Stimulated activated CD4-positive, alpha-beta T cell treated with anti-CD3 and anti-CD28 coated beads, Interleukin-12 subunit alpha, Interleukin-12 subunit beta, amount 100 ng/mL, for 48 hours (primary cell): ENCODE measurements at places on chromosomes 7 and 10.

GRCh38 chr10:29921071-29921446 lies 138.3 kb downstream of the JCAD start:
- no peak for DNase-seq

DNA sequence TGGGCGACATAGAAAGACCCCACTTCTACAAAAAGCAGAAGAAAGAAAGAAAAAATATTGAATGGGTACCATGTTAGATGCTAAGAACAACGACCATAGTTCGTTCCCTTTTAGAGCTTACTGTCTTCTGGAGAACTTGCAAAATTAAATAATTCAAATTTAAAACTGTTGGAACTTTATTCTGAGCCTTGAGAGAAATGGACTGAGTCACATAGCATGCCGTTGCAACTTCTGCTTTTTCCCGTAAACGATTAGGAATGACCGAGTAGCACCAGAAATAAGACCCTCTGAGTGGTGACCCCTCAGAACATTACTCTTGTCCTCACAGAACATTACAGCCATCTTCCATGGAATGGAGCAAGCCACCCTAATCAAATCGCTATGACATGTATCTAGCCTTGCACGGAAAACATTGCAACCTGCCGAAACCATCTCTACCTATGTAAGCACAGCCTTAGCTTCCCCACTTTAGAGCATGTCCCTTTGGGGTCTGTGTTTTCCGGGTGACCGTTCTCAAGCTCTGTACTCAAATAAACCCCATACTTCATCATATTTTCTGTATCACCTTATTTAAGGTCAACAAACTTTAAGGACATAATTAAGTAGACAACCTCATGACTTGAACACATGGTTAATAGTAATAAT lies 179.1 kb downstream of the PRKCQ start:
- DNase-seq: no peak

DNA sequence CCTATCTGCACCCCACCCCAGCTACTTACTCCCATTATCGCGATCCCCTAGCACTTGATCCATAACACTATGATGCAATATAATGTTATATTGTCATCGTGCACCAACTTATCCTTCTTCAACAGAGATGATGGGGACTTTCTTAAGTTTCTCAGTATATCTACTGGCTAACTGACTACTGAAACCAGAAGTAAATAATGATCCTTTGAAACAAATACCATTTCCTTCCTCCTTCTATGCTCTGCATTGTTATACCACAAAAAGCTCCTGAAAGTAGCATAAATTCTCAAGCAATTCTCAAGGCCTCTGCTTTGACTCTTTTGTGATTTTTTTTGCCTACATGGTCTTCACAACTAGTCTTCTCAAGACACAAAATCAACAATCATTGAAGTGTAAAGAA lies 68.9 kb downstream of the HTR7 start:
- DNase-seq: no peak

DNA sequence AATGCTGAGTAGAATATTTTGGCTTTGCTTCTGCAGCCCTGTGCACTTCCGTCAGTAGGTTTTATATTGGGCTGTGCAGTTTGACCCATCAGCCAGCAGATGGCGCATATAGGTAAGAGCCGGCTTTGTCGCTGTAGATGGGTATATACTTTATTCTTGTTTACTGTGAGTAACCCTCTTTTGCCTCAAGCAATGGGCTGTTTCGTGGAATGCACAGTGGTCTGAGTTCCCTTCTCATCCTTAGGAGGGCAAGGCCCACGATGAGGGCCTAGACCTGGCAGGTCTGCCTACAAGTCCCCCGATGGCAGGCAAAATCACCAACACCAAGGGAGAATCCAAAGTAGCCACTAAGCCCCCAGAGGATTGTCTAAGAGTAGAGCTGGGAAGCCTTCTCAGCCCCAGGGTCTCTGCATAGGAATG lies 1002.9 kb upstream of the KCND2 start:
- no peak for DNase-seq

DNA sequence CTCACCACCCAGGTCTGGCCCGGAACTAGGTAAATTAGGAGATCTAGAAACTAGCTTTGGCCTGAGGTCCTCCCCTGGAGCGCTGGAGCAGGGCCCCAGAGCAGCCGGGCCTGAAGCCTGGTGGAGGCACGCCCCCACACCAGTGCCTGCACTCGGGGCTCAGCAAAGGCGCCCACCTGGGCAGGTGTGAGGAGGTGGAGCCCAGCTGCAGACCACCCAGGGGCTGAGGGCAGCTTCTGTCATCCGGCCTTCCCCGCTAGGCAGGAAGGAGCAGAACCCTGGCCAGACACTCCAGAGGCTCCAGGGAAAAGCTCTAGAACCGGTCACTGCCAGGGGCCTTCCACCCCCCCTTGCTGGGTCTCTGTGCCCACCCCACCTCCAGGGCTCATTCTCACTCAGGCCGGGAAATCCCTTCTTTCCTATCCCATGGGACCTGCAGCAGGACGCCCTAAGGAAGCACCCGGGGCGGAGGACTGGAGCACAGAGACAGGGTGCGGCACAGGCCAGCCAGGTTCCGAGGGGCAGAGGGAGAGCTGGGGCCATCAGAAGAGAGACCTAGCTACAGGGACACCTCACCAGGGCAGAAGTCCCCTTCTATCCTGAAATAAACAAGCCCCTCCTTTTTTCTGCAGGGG lies 161.2 kb downstream of the NRF1 start:
- no peak for DNase-seq

DNA sequence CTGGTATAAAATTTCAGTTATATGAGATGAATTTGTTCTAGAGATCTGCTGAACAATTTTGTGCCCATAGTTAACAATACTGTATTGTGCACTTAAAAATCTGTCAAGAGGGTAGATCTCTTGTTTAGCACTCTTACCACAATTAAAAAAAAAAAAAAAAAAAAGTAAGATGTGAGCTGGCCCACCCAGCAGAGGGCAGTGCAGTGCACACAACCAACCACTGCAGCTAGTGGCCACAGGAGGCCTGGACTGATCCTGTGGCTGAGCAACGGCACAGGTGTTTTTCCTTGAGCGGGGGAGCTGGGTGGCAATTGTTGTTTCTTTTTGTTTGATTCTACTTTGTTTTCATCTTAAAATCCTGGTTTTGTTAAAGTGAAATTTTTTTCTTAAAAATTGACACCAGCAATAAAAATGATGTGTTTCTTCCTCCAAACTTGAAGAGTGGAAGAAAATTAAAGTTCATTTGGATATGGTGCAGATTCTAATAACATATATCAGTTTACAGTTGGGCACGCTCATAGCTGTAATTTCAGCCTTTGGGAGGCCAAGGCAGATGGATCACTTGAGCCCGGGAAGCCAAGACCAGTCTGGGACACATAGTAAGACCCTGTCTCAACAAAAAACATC lies 171.1 kb upstream of the TBX20 start:
- DNase-seq: peak; percentile 41

- DNase-seq: peak; percentile 54
Measured at GRCh38 chr7:2530071-2530987, 10.8 kb downstream of the LFNG start.

- no peak for DNase-seq
Measured at GRCh38 chr7:24403557-24403956, 119.6 kb downstream of the NPY start.

GRCh38 chr10:119933179-119933578 lies 40.6 kb downstream of the SEC23IP start:
- DNase-seq: no peak

DNA sequence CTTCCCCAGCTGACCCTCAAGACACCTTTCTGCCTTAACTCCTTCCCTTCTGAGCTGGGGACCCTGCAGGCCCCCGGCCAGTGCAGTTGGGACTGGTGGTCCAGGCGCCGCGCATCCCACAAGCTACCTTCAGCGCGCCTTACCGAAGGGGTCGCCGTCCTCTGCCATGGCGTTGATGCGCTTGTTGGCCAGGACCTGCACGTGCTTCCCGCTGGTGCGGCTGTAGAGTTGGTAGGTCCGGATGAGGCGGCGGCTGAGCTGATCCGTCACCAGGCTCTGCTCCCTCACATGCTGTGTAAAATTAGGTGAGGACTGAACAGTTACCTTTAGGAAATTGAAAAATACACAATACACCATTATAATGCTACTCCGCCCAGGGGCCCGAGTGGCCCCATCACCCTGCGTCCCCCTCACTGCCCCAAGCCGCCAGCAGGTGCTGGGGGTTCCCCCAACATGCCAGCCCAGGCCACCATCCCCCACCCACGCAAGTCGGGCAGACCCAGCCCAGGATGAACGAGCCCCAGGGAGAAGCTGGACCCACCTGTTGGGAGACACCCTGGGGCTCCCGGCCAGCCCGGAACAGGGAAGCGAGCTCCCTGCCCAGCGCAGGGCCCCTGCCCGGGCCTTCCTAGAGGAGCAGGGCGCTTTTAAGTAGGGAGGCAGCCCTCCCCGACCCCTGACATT lies 1.2 kb downstream of the FGF8 start:
- DNase-seq: no peak

- DNase-seq: peak; percentile 47
Measured at GRCh38 chr10:24617771-24618396, 105.8 kb downstream of the ARHGAP21 start.

DNA sequence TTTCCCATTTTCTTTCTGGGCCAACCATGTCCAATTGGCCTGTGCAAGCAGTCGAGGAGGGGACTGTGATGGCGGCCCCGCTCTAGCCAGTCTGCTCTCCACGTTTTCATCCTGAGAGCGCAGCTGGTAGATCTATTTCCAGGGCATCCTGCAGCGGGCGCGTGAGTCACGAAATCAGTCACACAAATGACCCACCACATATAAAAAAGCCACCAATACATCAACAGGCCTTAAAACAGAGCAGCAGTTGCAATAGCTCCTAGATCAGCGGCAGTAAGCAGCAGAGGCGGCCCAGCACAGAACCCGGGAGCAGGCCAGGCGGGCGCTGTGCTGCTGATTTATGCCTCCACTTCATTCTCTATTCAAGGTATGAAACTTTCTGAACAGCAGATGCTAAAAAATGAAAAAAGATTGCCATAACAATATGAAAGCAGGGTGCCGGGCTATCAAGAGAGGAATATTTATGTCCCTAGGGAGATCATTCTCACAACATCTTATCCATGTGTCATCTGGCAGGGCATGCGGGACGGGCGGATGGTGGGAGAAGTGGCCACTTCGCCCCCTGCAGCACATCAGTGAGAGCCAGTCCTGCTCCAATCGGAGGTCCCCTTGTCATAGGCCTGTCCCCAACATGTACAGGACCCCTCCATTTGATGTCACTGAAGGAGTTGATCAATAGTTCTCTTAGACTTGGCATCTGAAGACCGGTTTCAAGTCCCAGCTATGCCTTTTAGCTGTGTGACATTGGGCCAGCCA lies 98.0 kb upstream of the GPR26 start:
- no peak for DNase-seq

GRCh38 chr7:7829667-7830066 lies 111.3 kb upstream of the RPA3 start:
- no peak for DNase-seq

GRCh38 chr7:156585025-156585648 lies 55.4 kb upstream of the RNF32 start:
- no peak for DNase-seq

- no peak for DNase-seq
Measured at GRCh38 chr10:19595212-19595845, 220.9 kb upstream of the PLXDC2 start.

- DNase-seq: no peak
Measured at GRCh38 chr7:112080441-112080840, 125.8 kb downstream of the DOCK4 start.

GRCh38 chr7:47500103-47500563 lies 81.8 kb downstream of the TNS3 start:
- DNase-seq: no peak
